ENCODE measurements at places on chromosomes 4 and X.

- DNase-seq = no peak
These were observed 3.6 kb downstream of the SMIM10L2A start for GRCh38 chrX:135425026-135425965.

DNA sequence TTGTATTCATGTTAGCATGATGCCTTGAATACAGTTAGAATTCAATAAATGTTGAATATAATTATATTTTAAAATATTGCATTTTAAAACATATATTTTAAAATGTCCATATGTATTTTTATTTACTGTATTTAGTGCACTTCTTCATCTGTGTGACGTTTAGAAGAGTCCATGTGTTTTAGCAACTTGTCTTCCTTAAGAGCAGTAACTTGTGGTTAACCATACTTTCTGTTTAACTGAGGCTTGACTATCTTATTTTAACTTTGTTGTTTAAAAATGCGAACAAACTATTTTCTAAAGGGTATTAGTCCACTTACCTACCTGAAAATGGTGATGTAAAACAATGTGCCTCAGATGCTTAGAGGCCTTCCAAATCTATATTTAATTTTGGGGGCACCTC, 858 bp downstream of the DMP1 start:
- no peak for DNase-seq

GRCh38 chr4:169068423-169068822, 58.4 kb upstream of the CBR4 start:
- DNase-seq = no peak

GRCh38 chr4:6660430-6660829, 19.9 kb downstream of the MRFAP1 start:
- no peak for DNase-seq

DNA sequence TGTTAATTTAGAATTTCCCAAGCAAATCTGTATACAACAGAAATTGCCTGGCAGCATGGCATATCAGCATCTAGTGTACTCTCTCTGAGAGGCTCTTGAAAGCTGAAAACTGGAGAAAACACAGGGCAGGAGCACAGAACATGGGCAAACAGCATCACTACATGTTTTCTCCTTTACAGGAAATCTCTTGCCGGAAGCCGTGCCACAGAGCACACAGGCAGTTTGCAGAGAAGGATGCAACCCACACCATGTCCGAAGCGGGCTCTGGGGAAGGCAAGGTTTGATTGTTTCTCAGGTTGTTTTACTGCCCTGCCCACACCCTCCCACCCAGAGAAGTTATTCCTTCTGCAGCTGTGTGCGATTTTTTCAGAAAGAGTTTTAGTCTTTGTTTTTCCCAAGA, 41.1 kb upstream of the FAM9C start:
- no peak for DNase-seq
